ENCODE measurements at places on chromosomes 3 and 15.

DNA sequence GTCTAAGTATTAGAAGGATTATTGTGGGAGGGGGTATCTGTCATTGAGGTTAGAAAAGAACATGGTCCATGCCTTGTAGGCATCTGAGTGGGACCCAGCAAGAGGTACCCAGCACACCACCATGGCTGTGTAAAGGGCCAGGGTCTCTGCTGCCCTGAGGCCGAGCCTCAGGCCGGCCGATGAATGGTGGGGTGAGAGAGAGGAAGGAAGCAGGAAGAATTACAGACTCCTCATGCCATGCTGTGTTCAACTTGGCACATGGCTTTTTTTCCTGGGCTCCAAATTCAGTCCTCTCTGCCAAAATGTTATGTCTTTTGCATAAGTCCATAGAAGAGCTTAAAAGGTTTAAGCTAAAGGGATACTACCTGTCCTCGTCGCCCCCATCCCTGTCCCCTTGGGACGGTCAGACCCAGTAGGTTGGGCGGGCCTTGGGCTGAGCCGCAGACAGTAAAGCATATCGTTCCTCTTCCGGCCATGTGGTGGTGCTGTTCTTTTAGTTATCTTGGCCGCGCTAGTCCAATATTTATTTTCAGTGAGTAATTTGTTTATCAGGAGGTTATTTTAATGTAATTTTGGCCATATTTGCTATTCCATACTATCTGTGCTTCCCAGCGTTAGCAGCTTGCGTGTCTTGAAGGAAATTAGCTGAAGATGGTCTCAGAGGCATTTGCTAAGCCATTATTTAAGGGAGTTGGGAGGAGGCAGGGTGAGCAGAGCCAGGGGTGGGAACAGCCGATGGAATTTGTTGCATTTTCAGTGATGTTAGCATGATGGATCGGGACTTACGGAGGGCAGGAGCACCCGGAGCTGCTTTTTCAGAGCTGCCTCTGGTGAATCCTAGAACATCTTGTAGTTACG lies 152.4 kb downstream of the AGBL1 start:
- DNase-seq: peak; percentile 22

GRCh38 chr15:68279779-68280753 lies 2.5 kb downstream of the FEM1B start:
- no peak for DNase-seq

GRCh38 chr15:40290918-40291574 lies 8.2 kb upstream of the ANKRD63 start:
- DNase-seq: no peak

DNA sequence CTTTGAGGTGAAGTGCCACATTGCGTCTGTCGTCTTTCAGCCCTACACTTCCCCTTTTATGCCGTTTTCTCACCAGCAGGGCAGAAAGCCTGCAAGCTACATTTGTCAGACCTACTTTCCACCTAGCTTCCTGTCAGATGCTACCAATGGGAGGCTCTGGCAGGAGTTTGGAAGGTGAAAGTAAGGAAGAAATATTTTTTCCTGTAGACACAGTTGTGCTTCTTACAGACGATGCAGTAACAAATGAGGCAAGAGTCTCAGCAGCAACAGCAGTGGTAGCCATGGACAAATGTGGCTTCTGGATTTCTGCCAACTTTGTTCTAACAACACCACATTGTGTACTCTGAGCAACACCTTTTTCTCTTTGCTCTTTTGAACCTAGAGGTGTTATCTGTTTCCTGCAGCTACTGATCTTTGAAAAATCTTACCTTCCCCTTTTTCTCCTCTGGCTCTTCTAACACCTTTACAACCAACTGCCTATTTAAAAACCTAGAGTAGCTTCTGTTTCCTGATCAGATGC lies 70.6 kb upstream of the STT3B start:
- DNase-seq: no peak
